ENCODE measurements at places on chromosomes 12 and 14. TPM values are rescaled to one million over a fixed set of nuclear protein-coding genes. Genes with fewer than 3 reads are reported as not detected.
A peak's percentile ranks its signal among the peaks of the same experiment; 100 is the strongest.

DNA sequence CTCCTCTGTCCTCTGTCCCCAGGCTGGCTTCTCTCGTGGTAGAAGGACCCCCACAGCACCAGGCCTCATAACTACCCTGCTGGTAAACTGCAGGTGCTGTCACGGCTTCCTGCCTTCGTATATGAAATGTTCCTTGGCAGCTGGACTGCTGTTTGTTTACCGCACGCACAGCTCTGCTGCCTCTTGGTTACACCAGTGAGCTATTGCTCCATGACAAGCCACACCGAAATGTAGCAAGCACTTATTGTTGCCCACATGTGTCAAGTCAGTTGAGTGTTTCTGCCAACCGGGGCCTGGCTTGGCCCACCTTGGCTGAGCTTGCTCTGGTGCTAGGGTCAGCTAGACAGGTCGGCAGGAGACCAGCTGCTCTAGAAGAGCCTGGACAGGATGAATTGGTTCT lies 21.7 kb upstream of the TCL1B start:
- no peak for DNase-seq

DNA sequence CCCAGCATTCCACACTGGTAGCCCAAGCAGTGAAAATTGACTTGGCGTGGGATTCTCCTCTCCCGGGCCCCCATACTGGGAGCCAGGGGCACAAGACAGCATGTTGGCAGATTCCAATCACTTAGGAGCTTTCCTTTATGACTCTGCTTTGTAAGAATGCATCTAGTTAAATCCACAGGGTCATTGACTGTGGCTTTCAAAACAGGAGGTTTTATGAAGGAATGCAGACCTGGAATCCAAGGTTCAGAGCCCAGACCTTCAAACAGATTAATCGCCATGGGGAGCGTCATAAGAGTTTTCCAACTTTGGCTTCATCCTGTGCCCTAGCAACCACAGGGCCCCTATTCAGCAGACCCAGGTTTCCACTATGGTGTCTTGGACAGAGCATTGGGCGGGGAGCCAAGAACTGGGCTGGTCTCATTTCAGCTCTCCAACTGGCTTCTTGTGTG lies 76.4 kb upstream of the RMST start:
- peak; percentile 13 for DNase-seq

DNA sequence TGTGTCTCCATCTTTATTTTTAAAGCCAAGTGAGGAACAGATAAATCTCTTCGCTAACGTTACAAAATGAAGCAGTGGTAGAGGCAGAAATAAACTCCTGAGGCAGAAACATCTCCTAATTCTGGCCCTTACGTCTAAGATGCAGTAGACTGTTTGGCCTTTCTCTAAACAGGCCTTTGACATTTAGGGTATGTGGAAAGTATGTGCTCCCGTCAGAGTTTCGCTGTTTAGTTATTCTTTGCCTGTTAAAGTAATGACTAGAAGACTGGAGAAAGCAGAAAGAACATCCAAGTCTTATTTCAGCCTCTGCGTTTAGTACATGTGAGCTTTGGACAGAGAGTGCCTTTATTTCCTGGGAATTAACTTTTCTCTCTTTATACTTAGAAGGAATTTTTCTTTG lies 216.6 kb downstream of the RAD51B start:
- DNase-seq, result no peak

GRCh38 chr14:81252278-81252677 lies 31.5 kb upstream of the GTF2A1 start:
- no peak for DNase-seq

GRCh38 chr12:104928036-104928745 lies 29.9 kb downstream of the SLC41A2 start:
- DNase-seq, result no peak

DNA sequence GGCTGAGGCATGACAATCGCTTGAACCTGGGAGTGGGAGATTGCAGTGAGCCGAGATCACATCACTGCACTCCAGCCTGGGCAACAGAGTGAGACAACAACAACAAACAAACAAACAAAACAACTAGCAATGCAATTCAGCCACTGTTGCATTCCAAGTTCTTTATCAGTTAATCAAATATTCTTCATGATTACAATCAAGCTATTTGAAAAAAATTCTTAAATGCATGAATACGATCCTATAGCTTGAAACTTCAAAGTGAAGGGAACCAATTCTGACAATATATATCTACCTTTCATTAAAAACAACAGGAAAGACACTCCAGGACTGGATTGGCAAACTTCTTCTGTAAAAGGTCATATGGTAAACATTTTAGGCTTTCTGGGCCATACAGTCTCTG lies 31.3 kb upstream of the OTX2 start:
- no peak for DNase-seq

DNA sequence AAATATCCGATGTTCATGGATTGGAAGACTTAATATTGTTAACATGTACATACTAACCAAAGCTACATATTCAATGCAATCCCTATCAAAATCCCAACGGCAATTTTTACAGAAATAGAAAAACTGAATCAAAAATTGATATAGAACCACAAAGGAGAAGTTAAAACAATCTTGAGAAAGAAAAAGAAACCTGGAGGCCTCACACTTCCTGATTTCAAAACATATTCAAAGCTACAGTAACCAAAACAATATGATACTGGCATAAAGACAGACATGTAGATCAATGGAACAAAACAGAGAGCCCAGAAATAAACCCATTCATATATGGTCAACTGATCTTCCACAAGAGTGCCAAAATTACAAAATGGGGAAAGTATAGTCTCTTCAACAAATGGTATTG lies 5.4 kb upstream of the PELI2 start:
- DNase-seq, result no peak

- DNase-seq, result no peak
Observed at GRCh38 chr14:102225386-102225785, 79.6 kb downstream of the MOK start.

DNA sequence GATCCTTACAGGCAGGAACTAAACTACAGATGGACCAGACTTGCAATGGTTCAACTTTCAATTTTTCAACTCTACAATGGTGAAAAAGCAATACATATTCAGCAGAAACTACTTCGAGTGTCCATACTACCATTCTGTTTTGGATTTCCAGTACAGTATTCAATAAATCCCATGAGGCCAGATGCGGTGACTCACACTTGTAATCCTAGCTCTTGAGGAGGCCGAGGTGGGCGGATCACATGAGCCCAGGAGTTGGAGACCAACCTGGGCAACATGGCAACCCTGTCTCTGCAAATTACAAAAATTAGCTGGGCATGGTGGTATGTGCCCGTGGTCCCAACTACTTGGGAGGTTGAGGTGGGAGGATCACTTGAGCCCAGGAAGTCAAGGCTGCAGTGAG lies 336.1 kb downstream of the MED13L start:
- DNase-seq, result no peak

- no peak for DNase-seq
Observed at GRCh38 chr12:130787445-130788410, 51.3 kb downstream of the STX2 start.

GRCh38 chr14:76776428-76777251 lies 15.4 kb downstream of the VASH1 start:
- no peak for DNase-seq

DNA sequence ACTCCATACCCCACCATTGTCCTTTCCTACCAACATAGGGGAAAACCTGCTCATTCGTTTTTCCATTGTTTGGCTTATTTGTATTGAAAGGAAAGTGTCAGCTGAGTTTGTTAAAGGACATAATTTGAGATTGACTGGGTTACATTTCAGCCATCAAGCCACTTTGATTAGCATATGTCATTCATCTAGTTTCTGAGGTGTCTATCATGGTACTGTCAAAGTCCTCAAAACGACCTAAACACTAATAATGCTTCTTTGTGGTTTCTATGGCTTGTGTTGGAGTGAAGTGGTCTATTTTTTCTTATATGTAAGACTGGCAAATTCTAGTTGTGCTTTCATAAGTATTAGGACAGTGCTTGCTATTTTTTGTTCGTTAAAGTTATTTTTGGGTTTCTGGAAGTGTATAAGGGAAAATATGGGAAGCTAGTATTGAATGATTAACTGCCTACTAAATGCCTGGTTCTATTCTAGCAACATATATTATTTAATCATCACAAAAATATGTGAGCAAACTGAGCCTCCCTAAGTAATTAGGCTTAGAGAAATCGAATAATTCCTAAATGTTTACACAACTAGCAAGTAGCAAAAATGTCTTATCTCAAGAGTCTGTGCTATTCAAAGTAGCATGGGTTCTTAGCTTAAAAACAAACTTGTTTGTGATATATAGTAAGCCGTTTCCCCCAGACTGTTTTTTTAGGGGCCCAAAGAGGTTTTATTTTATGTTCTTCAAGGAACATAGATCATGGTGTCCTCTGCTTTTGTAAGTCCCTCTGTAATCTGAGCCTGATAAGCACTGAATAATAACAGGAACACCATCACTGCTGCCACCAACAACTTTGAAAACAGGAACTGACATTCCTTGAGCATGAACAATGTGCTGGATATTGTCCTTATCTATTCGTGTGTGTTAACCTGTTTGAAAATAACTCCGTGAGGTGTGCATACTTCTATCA lies 67.1 kb downstream of the DERA start:
- peak; percentile 24 for DNase-seq

- no peak for DNase-seq
Observed at GRCh38 chr12:41367726-41368405, 179.7 kb downstream of the PDZRN4 start.

DNA sequence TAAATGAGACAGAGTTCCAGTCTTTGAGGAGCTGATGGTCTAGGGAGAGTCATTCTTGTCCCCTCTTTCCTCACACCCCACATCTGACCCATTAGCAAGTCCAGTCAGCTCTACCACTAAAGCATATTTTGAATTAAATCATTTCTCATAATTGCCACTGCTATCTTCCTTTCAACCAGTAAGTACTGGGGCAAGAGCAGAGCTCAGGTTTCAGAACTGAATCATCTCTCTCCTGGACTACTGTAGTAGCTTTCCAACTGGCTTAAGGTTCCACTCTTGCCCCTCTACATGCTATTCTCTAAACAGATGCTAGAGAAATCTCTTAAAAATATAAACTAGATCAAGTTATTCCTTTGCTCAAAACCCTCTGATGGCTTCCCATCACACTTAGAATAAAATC lies 218.3 kb downstream of the TTC6 start:
- DNase-seq, result no peak

DNA sequence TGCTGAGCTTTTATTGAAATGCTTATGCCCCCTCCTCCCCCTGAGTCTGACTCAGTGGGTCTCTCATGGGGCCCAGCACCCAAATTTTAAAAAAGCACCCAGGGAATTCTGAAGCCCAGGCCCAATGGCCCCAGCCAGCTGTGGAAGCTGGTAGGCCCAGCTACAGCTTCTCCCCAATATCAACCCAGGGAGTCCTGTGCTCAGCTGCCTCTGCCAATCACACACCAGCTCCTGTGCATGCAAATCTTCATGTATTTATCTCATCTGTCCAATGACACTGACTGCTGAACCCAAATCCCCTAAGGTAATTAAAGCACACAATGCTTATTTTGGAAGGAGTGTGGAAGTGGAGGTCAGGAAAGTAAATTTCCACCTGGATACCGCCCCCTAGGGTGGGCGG lies 76.3 kb downstream of the CCDC88C start:
- no peak for DNase-seq

DNA sequence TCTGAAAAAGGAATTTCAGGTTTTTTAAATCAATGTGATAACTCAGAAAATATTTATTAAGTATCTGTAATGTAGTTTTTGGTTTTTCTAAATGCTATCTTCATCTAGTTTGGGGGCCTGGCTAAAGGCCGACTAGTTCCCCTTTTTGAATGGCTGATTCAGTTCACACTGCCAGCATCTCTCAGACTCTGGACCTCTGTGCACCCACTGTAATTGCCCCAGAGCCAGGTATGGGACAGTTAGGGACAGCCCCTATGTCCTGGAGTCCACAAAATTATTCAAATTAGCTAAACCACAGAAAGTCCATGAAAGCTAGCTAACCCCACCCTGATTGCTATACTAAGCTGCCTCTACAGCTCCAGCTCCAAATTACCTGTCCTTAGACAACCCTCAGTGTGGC lies 49.1 kb upstream of the RGS6 start:
- DNase-seq, result no peak

GRCh38 chr14:61184112-61184511 lies 97.0 kb downstream of the TMEM30B start:
- no peak for DNase-seq

DNA sequence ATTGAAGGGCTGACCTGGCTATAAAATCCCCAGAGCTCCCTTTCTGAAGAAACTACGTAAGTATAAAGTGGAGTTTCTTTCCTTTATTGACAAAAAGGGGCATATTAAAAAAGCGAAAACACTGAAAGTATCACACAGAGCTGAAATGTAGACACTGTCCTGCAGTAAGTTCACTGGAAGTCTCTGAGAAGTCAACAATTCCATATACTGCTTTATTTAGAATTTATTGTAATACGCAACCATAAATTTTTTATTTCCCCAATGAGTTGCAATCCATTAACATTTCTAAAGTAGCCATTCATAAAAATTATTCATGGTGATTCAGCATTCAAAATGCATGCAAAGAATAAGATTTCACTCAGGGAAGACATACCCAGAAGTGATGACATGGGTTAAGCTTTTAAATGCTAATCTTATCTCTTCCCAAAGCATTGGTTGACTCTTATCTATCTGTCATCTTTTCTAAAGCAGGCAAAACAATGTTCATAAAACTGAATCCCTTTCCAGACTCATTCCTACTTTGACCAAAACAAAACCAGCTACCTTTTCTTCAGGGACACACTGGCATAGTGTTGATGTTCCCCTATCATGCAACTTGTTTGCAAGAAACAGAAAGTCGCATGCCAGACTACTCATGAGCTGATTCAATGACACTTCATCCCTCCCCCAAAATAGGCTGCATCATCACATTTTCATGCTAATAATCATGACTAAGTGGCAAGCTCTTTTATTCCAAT lies 17.3 kb downstream of the KITLG start:
- DNase-seq, result no peak

DNA sequence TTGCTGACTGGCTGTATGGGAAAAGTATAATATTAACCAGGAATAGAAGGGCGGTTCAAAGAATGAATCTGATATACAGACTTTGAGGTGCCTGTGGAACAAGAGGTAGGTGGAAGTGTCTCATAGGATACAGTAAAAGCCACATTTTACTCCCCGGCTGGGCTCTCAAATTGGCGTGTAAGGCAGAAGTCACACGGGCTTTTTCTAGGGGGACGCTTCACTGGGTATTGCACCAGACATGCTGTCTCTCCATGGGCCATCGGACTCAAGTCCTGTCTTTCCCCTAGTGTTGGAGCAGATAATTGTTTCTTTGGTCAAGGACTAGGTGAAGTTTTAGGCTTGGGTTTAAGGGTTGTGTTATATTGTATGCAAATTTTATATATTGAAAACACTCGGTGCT lies 9.1 kb downstream of the TMCC3 start:
- no peak for DNase-seq

- no peak for DNase-seq
Observed at GRCh38 chr12:123655420-123655819, 15.5 kb upstream of the TCTN2 start.

The SPTSSA gene
- polyA plus RNA-seq, result 35.0 TPM

The ANAPC7 gene
- polyA plus RNA-seq, result 61.4 TPM

The POTEG gene
- 0.14 TPM for polyA plus RNA-seq

The SERPINA10 gene
- polyA plus RNA-seq, result 0.13 TPM

The ETFRF1 gene
- polyA plus RNA-seq, result 46.1 TPM

The NYNRIN gene
- polyA plus RNA-seq, result 47.9 TPM

The DAZAP2 gene
- polyA plus RNA-seq, result 253 TPM

The SEL1L gene
- polyA plus RNA-seq, result 66.7 TPM
